ENCODE measurements at places on chromosomes 12 and 14.

DNA sequence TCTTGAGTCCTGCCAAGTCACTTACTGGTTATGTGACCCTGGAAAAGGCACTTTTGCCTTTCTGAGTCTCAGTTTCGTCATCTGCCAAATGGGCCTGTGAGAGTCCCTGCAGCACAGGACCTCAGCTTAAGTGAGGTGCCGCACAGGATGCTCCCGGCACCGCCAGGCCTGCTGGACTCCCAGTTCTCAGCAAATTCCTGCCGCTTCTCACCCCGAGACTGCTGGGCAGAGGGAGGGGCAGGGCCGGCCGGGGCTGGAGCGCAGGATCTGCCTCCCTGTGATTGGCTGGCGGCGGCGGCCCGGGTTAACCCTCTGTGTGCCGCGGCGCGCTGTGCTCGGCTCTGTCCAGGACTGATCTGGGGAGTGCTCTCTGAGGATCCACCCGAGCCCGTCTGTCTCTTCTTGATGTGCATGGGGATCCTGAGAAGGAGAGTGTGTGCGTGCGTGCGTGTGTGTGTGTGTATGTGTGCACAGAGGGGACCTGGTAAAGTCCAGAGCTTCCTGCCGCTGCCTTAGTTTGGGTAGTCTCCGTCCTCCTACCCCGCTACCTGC is 8.6 kb downstream of the SETD1B start:
- DNase-seq, result peak; percentile 87

DNA sequence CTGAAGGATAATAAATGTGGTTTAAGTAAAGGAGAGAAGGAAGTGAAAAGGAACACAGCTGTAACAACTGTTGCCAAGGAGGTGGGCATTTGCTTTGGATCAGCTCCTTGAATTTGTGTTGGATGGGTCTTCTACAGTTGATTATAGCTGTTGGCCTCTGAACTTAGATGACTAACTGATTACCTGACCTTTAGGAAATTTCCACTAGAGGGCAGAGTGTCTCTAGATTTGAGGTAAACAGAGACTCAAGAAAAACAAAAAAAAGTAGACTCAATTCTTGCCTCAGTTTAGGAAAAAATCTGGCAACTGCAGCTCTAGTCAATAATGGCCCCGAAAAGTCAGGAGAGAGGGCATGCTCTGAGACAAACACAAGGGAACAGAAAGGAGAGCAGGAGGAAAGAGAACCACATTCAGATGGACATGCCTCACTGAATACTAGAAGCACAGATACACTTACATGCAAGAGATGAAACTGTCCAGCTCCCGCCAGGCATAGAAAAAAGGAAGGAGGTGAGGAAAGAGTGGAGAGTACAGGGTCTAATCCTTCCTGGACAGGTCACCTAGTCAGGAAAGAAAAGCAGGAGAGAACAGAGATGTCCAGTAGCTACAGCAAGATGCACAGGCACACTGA is 20.6 kb downstream of the COX14 start:
- DNase-seq, result no peak

DNA sequence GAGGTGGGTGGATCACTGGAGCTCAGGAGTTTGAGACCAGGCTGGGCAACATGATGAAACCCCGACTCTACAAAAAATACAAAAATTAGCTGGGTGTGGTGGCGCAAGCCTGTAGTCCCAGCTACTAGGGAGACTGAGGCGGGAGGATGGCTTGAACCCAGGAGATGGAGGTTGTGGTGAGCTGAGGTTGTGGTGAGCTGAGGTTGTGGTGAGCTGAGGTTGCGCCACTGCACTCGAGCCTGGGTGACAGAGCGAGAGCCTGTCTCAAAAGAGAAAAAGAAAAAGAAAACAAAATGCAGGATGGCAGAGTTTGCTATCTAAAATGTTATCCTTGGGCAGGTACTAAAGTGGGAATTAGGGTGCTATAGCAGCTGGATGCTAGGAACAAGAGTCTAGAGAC is 10.8 kb upstream of the GPRC5A start:
- no peak for DNase-seq

DNA sequence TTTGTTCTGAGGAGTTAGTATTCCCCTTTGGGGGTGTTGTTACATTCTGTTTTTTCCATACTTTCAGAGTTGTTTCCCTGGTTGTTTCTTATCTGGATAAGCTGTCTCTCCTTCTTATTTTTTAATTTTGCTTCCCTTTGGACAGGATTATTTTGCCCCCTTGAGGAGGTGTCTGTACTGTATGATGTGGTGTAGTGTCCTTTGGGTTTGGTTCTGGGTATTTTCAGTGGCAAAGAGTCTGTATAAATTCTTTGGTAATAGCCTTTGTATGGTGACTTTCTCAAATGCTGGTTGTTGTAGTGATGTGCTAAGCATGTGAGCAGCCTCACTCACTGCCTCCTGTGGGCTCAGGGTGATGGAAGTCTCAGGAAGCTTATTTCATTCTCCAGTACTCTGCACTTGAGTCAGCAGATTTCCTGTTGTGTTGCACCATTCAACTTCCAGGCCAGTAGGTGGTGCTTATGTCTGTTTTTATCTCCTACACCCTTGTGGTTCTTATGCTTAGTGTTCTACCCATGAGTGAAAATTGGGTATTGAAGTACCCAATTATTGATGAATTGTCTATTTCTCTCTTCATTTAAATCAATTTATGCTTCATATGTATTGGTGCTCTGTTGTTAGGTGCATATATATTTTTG is 103.3 kb upstream of the PMCH start:
- no peak for DNase-seq

- no peak for DNase-seq
Measured at GRCh38 chr12:75717902-75718301, 206.5 kb upstream of the KRR1 start.

- DNase-seq, result peak; percentile 56
Measured at GRCh38 chr14:52950410-52950897, 396 bp downstream of the FERMT2 start.

- DNase-seq, result no peak
Measured at GRCh38 chr12:59425798-59426197, 170.0 kb upstream of the SLC16A7 start.

DNA sequence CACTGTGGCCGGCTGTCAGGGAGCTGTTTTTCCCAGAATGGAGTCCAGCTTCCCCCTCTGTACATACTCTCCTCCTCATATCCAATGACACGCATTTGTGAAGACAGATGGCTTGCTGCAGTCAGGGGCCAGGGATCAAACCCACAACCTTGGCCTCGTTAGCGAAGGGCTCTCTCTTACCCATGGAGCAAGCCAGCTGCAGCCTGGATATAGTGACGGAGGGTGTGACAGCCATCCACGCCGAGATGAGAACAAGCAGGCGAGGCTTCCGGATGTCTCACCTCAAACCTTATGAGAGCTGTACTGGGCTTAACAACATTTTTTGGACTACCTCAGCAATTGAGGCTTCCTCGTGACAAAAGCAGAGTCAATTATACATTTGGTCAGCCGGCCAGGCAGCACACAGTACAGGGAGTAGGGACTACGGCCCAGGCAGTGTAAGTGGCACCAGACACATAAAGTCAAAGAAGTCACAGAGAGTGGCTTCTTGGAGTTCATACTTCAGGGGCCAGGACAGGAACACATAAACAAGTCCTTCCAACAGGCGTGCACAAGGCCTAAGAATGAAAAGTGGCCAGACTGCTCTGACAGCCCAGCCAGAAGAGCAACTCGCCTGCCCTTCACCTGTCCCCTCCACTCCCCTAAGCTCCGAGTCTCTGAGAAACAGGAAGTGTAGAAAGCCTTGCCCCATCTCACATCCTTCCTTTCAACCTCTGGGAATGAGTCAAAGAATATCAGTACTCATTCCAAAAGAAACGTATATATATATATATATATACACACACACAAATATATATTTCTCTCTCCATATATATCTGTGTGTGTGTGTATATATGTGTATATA is 115.1 kb downstream of the TTC7B start:
- no peak for DNase-seq

- no peak for DNase-seq
Measured at GRCh38 chr14:92143962-92144361, 22.2 kb downstream of the CPSF2 start.

- no peak for DNase-seq
Measured at GRCh38 chr14:24713404-24713803, 79.4 kb upstream of the GZMB start.

DNA sequence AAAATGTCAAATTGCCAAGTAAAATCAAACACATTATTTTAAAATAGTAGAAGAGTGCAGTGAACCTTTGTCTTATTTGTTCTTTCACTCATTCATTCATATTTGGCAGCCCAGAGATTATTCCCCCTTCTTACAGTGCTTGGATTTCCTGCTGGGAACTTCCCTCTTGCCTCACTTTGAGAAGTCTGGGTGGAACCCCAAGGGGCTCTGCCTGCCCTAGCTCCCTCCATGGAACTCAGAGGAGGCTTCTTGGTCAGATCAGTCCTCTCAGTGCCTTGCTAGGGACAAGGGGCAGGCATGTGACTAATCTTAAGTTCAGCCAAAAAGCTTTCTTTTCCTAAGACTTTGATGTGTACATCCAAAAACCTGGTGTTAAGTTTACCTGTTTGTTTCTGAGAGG is 84.7 kb upstream of the OVCH1 start:
- DNase-seq, result no peak

- no peak for DNase-seq
Measured at GRCh38 chr12:87127272-87127671, 871.1 kb upstream of the MGAT4C start.

DNA sequence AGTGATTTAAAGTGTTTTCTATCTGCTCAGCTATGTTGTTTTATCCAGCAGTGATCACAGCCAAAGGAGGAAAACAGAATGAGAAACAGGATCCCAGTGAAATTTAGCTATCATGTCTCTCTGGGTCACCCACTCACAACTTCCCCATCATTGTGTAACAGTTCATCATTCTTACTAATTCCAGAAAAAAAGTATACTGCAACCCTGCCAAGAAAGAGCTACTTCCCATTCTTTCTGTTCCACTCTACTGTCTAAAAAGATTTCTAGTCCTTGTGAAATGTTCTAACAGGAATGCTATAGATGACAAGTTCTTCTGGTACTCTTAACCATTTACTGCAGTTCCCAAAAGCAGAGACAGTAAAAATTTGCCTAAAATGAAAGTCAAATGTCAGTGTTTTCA is 39.2 kb upstream of the CD163 start:
- no peak for DNase-seq

- no peak for DNase-seq
Measured at GRCh38 chr14:21768116-21768874, 94.7 kb upstream of the OR4E1 start.

DNA sequence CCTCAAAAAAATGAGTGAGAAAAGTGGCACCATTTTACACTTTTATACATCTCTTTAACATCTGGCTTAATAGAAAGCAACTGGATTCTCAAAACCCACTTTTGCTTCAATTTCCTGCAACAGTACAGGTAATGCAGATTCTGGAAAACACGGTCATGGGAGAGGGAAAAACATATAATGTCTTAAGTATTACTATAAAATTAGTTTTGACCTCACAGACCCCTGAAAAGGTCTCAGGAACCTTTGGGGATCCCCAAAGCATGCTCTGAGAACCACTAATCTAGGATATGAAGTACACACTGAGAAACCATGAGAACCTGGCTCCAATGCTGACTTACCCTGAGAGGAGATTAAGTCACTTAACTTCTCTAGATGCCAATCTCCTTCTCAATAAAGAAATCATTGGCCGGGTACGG is 64.7 kb downstream of the PPP2R5E start:
- no peak for DNase-seq

GRCh38 chr12:31773223-31773750 is 44.5 kb upstream of the AMN1 start:
- no peak for DNase-seq

DNA sequence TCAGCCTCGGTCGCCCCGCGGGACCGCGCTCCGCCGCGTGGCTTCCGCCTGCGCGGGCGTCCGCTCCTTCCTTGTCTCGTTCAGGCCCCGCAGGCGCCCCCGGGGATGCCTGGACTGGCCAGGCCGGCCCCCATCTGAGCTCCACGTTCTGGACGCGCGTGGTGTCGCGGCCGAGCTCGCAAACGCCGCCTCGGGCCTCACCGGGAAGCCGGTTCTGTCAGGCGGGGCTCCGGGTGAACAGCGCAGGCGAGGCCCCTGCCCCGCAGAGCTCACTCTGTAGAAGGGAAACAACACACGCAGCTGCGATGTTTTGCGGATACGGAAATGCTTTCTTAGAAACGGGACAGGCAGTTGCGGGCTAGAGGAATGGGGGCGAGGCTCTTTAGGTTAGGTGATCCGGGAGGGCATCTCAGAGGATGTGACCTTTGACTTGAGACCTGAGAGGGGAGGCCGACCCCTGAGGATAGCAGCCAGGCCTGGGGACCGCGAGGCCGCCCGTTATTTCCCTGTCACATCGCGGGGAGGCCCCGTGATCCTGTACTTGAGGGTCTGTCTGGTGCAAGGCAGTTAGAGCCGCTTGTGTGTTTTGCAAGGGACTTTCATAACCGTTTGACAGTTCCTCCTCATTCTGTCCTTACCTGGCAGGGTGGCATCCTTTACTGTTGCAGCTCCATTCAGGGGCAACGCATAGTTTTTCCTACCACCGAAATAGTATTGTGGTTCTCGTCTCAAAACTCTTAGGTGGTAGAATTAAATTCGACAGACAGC is 584 bp downstream of the VRK1 start:
- DNase-seq, result no peak

DNA sequence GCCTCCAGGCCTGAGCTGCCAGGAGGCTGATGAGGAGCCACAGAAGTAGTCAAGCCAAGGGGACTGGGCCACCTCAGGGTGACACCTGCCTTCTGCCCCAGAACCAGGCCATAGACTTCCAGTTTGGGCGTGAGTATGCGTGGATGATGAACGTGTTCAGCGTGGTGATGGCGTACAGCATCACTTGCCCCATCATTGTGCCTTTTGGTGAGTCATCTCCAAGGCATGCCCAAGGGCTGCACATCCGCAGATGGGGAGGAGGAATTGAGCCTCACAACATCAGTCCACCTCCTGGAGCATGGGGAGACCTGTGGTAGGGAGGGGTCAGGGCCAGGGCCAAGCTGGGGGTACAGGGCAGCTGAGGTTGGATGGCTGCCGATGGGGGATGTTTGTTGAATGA is 22.3 kb downstream of the NGB start:
- DNase-seq, result peak; percentile 12

GRCh38 chr12:129719416-129719815 is 184.4 kb downstream of the TMEM132D start:
- no peak for DNase-seq

GRCh38 chr12:31944299-31944698 is 14.9 kb upstream of the RESF1 start:
- DNase-seq, result no peak

DNA sequence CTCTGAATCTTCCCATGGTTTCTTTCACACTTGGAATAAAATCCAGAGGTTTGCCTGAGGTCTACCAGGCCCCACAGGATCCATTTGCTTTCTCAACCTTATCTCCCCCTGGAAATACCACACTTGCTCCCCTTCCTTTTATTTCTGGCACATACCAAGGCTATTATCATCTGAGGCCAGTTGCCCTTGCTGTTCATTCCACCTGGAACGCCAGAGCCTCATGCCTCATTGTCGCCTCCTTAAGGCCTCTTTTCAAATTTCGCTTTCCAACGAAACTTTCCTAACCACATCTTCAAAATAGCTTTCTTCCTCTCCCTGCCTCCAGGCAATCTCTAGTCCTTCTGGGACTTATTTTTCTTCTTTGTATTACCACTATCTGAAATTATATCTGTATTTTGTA is 11.2 kb upstream of the LRIG3 start:
- no peak for DNase-seq

All from lower lobe of right lung (tissue), 2 donors.